ENCODE measurements at places on chromosomes 16 and 17.

DNA sequence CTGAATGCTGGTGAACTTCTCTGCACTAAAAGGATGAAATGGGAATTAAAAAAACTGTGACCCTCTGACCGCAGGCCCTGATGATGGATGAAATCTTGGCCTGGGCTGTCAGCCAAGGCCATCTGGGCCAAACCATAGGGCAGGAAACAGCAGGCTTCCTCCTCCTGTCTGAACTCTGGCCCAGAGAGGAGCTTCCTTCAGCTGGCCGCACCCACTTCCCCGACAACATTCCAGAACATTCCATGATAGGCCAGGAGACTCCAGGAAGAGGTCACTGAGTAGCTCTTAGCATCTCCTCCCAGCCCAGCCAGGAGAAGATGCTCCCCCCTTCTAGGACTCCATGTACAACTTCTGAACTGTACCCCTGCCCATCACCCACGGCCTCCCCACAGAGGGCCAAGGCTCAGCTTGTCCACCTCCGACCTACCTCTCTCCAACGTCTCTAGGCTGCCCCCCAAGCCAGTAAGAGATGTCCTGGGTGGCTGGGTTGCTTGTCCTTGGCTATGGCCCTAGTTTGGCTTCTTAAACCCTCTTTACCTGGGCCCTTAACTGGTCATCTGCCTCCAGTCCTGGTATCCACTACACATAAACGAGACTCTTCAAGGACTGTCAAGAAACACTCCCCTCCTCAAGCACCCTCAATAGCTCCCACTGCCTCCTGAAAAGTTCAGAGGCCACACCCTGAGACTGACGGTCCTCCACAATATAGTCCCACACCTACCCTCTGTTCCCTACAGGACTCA is 1.7 kb downstream of the RPH3AL start:
- no peak for DNase-seq

DNA sequence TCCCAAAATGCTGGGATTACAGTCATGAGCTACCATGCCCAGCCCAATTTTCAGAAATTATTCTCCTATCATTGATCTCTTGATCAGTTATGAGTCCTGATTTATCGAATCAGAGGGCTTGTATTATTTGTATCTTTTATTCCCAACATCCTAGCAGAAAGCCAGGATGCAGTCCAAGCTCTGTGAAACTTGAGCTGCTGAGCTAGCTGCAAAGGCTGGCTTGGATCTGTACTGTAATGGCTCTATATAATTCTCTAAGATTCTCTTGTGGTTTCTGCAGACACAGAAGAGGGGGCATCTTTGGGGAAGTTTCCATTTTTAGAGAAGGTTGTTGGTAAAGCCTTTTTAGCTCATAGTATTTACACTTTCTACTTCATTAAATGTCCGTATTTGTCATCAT is 227.1 kb downstream of the MAP2K4 start:
- DNase-seq = no peak

DNA sequence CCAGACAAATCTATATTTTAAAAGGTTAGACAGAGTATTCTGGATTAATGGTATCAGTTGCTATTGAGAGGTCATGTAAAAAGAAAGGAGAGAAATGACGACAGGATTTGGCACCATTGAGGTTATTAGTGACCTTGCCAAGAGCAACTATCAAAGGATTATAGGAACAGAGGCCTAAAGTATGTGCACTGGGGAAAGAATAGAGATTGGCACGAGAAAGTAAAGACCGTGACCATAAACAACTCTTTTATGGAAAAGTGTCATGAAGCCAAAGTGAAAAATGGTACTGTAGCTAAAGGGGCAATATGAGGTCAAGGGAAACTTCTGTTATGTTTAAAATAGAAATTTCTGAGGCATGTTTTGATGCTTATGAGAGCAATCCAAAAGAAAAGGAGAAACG is 115.2 kb upstream of the KIF2B start:
- no peak for DNase-seq

DNA sequence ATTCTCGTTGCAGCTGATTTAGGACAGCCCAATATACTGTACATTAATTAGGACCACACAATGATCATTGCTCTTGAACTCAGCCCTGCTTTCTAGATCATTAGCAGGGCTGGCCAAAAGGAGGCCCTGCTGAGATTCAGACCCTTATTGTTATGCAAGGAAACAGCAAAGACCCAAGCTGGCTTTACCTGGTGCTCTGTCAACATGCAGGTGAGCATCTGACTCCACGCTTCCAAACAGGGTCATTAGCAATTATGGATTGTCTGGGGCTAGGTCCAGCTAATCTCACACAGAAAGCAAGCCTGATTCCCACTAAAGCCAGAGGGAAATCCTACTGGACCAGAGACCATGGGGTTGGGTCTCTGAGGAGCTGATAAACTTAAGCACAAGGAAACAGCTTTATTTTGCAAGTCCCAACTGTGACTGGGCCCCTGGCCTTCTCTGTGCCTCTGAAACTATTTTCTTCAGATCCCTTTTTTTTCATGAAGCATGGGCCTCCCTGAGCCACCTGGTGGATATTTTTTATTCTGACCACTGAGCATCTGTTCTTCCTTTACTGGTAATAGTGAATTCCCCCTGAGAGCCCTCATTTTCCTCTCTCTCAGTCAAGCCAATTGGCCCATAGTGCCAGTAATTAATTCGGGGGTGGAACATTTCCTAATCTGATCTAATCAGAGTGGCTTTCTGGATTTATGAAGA is 236.1 kb downstream of the GRIN2A start:
- no peak for DNase-seq

GRCh38 chr16:30927789-30928378 is 4.5 kb downstream of the FBXL19 start:
- no peak for DNase-seq

- no peak for DNase-seq
Observed at GRCh38 chr16:89033796-89034572, 57.0 kb upstream of the CBFA2T3 start.

DNA sequence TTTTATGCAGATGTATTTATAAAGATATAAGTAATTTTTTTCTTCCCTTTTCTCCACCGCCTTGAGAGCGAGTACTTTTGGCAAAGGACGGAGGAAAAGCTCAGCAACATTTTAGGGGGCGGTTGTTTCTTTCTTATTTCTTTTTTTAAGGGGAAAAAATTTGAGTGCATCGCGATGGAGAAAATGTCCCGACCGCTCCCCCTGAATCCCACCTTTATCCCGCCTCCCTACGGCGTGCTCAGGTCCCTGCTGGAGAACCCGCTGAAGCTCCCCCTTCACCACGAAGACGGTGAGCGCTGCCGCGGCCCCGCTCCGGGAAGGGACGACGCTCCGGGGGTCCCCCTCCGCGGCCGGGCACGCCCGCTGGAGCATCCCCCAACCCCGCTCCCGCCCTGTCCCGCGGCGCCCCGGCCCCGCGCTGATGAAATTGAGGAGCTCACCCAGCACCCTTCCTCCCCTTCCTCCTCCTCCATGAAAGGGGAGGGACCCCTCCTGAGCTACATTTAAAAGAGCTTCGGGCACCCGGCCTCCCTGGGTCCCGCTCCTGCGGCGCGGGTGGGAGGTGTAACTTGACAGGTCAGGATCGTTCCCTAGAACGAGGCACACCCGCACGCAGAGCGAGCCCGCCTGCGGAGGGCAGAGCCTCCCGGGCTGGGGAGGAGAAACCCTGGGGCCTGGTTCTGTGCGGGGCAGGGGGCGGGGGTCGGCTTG is 706 bp downstream of the HLF start:
- DNase-seq = no peak

DNA sequence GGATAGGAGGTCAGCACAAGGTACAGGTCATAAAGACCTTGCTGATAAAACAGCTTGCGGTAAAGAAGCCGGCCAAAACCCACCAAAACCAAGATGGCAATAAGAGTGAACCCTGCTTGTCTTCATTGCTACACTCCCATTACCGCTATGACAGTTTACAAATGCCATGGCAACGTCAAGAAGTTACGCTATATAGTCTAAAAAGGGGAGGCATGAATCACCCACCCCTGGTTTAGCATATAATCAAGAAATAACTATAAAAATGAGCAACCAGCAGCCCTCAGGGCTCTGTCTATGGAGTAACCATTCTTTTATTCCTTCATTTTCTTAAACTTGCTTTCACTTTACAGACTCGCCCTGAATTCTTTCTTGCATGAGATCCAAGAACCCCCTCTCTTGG is 1.0 kb upstream of the HSBP1 start:
- no peak for DNase-seq

GRCh38 chr17:6064868-6065267 is 5.3 kb upstream of the WSCD1 start:
- DNase-seq = no peak

DNA sequence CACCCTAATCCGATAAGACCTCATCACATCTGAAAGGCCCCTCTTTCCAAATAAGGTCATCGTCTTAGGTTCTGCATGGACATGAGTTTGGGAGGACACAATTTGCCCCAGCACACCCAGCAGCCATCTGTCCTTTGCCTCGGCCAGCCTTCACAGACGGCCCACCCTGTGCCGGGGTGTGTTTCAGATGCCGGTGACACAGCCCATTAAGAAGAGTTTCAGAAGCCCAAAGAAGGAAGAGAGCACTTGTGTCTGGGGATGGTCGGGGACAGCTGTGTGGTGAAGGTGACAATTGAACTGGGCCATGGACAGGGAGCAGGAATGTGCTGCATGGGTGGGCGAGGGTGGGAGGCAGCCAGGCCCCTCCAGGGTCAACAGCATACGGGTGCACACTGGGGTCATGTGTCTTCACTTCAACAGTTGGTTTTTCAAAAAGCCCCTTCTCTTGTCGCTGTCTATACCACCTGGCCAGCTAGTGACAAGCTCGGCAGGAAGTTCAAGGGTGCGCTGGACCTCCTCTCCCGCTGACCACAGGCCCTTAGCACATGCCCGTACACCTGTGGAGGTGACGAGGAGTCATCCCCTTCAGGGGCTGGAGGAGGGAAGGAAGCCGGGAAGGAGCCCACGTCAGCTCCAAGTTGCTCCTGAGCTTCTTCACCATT is 183.1 kb downstream of the C16orf95 start:
- no peak for DNase-seq

- DNase-seq = no peak
Observed at GRCh38 chr16:73170612-73171038, 122.7 kb upstream of the ZFHX3 start.

GRCh38 chr16:72255786-72256185 is 83.8 kb upstream of the PMFBP1 start:
- DNase-seq = no peak

DNA sequence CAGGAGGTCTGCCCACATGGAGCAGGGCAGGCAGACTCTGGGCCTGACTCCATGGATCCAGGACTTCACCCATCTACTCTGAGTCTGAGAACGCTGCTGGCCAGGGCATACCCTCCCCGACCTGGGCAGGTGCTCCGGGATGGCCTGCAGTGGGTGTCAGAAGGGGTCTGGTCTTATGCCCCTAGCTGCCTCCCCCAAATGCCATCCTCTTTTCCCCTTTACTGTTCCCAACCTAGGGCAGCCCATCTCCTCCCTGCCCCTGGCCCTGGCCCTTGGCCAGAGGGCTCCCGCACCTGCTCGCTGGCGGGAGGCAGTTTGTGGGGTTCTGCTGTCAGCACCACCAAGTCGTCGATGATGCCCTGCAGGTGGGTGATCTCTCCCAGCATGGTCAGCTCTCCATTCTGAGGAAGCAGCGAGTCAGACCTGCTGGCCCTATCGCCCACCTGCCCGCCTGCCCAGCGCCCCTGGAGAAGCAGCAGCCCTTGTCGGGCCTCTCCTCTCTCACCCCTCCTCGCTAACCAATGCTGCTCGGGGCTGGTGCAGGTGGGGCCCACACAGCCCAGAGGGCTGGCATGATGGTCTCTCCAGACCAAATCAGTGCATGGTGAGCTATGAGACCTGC is 8.2 kb downstream of the MTSS2 start:
- no peak for DNase-seq

- no peak for DNase-seq
Observed at GRCh38 chr16:56307534-56307873, 116.2 kb downstream of the GNAO1 start.

DNA sequence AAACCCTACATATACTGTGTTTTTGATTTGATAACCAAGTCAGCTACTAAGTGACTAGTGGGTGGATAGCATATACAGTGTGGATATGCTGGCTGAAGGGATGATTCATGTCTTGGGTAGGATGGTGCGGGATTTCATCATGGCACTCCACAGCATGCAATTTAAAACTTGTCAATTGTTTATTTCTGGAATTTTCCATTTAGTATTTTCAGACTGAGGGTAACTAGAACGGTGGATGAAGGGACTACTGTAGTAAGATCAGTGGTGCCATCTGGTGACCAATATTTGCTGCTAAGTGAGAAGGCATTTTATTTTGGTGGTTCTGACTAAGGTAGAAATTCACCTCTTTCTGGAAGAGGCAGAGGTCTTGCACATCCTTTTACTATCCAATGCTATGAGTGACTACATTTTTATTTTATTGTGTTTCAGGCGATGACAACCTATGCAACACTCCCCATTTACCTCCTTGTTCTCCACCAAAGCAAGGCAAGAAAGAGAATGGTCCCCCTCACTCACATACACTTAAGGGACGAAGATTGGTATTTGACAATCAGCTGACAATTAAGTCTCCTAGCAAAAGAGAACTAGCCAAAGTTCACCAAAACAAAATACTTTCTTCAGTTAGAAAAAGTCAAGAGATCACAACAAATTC is 3.1 kb downstream of the CDC6 start:
- no peak for DNase-seq

DNA sequence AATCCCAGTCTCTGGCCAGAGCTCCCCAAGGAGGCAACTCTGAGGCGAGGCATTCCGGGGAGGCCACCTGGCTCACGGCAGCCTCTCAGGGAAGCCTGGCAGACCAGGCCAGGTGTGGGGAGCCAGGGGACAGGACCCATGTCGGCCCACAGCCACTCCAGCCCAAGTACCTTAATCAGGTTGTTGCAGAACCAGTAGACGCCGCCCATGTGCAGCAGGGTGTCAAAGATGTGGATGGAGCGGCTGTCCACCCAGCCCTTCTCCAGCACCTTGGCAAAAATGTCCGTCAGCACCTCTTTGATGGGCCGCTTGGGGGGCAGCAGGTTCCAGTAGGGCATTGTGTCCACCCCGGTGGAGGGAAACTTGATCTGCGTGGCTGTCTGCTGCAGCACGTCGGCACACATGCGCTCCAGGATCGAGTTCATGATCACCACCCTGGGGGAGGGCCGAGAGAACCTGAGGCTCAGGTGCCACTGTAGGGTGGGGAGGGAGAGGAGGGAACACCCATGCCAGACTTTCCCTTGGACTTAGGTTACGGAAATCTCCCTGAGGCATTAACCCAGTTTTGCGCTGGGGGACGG is 7.8 kb downstream of the CSF3 start:
- DNase-seq = no peak

DNA sequence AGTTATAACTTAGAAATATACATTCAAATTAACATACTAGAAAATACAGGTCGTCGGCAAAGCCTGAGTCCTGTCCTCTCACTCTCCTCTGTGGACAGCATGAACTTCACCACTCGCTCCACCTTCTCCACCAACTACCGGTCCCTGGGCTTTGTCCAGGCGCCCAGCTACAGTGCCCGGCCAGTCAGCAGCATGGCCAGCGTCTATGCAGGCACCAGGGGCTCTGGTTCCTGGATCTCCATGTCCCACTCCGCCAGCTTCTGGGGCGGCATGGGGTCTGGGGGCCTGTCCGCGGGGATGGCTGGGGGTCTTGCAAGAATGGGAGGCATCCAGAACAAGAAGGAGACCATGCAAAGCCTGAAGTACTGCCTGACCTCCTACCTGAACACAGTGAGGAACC is 319.4 kb downstream of the ZFHX3 start:
- no peak for DNase-seq

- DNase-seq = no peak
Observed at GRCh38 chr17:45334701-45335677, 18.2 kb upstream of the MAP3K14 start.
